Activated CD8-positive, alpha-beta memory T cell treated with anti-CD3 and anti-CD28 coated beads, Interleukin-2, amount 50 U/mL, for 48 hours (primary cell): ENCODE measurements at places on chromosomes 4 and X.

GRCh38 chr4:168867128-168867527 is 142.9 kb downstream of the CBR4 start:
- no peak for DNase-seq

GRCh38 chr4:103496800-103497199 is 223.0 kb downstream of the TACR3 start:
- DNase-seq: no peak

- no peak for DNase-seq
Observed at GRCh38 chr4:158826882-158827281, 58.1 kb downstream of the FNIP2 start.

- no peak for DNase-seq
Observed at GRCh38 chr4:23455456-23456158, 434.2 kb downstream of the PPARGC1A start.

- DNase-seq: no peak
Observed at GRCh38 chr4:112951362-112952312, 97.8 kb upstream of the ANK2 start.

DNA sequence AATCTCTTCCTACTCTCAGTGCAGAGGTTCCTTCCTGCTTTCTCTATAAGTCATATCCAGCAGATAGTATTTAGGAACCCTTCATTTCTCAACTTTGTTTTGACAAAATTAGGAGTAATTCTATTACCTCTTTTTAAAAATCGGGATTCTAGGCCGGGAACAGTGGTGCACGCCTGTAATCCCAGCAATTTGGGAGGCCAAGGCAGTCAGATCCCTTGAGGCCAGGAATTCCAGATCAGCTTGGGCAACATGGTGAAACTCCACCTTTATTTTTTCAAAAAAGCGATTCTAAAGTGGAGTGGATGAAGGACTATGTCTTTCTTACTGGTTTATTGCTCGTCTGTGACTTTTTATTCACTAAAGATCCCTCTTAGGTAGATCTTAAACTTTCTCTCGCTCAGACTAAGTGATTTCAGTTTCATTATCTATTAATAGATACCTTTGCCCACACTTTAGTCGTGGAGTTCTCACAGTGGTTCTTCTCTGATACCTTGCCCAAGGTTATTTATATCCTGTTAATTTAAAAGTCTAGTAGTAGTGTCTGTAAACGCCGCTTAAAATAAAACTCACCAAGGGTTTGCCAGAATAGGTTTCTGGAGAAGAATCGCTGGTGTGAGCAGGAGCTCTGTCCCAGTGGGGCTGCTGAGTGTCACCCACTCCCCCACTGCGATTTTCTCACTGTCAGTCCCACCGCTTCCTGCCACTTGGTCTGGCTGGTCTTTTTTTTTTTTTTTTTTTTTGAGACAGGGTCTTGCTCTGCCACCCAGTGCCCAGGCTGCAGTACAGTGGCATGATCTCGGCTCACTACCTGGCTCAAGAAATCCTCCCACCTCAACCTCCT is 27.0 kb upstream of the TMEM131L start:
- DNase-seq: no peak
